ENCODE measurements at places on chromosomes 1 and 21. TPM values are rescaled to one million over a fixed set of nuclear protein-coding genes. Genes with fewer than 3 reads are reported as not detected.

CEP85 gene
- polyA plus RNA-seq, result 6.1 TPM

COL16A1 gene
- 129 TPM for polyA plus RNA-seq

PAX7 gene
- not detected for polyA plus RNA-seq

FCRL4 gene
- not detected for polyA plus RNA-seq

PODN gene
- polyA plus RNA-seq, result 45.4 TPM

SPSB1 gene
- polyA plus RNA-seq, result 5.1 TPM

Data from adrenal gland (tissue), 19 donors.